A673 (cell line): ENCODE measurements at places on chromosomes 1 and 21.
A peak's percentile ranks its signal among the peaks of the same experiment; 100 is the strongest.

GRCh38 chr1:30991862-30992606, 73.5 kb downstream of the PUM1 start:
- no peak for DNase-seq

DNA sequence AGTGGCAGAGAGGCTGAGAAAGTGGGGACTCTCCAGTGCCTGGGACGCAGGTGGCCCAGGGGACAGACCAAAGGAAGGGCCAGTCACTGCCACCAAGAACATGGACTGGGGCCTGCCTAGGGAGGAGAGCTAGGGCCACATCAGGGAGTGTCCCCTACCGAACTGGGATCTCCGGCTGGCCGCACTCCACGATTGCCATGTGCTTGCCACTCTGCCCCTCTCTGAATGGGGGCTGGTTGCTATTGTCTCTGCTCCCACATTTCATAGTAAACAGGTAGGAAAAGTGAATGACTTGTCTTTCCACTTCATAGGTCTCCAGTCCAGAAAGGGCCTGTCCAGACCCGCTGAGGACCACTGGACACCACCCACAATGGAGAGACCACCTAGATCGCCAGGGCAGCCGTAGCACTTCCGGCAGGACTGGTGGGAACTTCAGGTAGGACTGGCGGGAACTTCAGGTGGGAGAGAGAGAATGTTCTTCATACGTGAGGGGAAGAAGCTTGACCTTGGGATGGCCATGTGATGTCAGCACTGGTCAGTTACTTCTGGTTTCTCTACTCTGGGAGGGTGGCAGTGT, 55.2 kb upstream of the PDE9A start:
- DNase-seq, result no peak

GRCh38 chr21:32597205-32597604, 11.9 kb upstream of the TCP10L start:
- DNase-seq, result peak; percentile 8

DNA sequence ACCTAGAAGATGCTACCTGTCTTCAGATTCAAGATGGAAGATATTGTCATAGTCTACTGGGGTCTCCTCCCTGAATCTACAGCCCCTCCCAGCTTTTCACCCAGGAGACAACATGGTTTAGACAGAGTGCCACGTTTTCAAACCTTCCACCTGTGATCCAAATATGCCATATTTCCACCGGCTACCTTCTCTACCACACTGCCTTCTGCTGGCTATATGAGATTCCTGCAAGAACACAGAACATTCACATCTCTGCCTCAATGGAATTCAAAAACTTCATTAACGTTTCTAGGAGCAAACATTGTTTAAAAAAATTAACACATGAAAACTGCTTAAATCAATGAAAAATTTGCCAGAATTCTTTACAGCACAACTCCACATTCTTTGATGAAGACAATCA, 12.9 kb upstream of the LELP1 start:
- DNase-seq, result no peak

DNA sequence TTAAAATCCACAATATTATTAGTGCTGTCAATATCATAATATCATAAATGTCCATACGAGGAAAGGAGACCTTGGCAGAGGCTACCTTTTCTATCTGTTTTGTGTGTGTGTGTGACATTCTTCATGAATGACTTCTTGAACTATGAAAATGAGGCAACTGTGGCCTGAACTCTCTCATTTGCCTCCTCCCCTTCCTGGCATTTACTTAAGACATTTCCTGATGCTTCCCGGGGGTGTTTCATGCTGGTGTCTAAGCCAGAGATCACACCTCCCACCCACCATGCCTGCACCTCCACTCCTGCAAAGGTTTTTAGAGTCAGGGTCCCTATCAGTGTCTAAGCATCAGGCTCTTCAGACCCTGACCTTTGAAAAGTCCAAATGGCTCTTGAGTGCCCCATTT, 420.9 kb downstream of the KIF26B start:
- no peak for DNase-seq

- DNase-seq, result no peak
Observed at GRCh38 chr21:34260277-34261008, 103.4 kb upstream of the KCNE2 start.

- no peak for DNase-seq
Observed at GRCh38 chr1:10986525-10986890, 25.9 kb upstream of the TARDBP start.

- DNase-seq, result no peak
Observed at GRCh38 chr1:58883888-58884482, 100.1 kb upstream of the JUN start.

DNA sequence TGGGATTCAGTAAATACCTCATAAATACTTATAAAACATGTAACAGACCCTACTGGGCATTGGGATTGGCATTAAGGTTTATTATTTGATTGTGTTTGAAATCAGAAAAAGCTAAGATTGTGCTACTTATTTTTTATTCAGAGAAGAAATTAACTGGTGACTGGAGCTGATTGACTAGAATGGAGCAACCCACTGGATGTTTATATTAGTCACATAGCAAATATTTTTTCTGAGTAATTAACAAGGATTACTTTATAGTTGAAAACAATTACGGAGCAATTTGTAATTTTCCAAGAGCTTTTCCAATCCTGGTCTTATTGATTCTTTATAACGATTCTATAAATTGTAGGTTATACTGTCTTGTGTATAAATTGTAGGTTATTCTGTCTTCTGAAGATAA, 208.7 kb downstream of the HLX start:
- no peak for DNase-seq

DNA sequence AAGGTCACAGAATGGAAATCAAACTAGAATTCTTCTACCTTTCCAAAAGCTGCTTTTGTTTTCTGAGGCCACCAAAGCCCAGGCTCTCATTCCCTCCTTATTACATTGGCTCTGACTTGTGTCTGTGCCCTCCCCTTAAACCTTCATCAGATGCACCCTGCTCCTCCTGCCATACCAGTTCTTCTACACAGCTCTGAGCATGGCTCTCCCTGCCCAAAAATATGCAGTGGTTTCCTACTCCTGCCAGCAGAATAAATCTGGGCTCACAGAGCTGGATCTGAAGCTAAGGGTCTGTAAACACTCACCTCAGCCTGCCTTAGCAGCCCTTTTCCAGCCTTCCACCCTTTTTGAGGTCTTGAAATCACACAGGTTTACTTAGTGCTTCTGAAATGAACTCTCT, 55.0 kb downstream of the TTC3 start:
- DNase-seq, result no peak

DNA sequence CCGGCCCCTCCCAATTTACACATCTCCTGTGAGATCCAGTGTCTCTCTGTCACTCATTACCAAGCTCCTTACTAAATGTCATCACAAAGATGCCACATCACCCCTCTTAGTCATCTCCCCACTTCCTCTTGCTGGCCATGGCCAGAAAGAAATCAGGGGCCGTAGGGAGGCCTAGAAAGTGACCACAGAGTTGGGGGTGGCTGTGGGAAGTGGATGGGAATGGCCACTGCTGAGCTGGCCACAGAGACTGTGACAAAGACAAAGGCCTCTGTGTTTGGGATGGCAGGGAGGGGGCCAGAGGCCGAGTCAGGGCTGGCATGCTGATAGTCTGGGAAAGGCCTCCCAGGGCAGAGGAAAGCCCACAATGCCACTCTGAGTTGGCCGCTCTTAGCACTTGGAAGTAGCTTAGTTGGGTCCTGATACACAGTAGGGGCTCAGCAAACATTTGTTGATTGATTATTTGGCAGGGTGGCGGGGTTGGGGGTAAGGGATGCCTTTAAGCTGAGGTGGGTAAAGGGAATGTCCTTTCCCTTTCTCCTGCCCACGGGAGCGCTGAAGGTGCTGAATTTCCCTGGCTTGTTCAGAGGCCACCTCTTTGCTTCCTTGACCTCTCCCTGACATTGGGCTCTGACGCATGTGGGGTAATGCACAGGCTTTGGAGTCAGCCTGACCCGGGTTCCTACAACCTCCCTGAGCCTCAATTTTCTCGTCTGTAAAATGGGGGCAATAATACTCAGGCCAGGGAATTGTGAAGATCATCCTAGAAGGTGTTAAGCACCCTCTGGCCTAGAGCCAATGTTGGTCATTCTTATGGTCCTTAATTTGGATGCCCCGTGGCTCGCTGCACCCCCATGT, 13.2 kb downstream of the NAV1 start:
- DNase-seq, result no peak

- DNase-seq, result peak; percentile 47
Observed at GRCh38 chr1:47918257-47918867, 78.8 kb downstream of the TRABD2B start.

- no peak for DNase-seq
Observed at GRCh38 chr1:160451119-160451858, 50.9 kb downstream of the VANGL2 start.

GRCh38 chr1:147238053-147238902, 4.2 kb upstream of the CHD1L start:
- DNase-seq, result no peak

DNA sequence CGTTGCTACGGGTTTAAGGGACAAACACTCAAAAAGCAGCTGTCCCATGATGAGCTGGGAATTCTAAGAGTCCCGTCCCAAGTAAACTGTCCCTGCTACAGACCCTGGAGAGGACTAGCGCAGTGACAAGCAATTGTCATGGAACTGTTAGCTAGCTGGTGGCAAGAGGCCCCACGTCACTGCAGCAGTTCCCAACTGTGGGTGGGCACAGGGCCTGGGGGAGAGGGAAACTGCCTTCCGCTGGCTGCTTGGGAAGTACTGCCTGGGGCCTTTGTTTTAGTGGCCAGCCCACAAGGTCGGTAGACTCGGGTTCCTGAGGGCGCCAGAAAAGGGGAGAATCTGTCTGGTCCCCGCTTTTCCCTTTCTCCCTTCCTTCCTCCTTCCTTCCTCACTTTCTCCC, 97.4 kb downstream of the LACTBL1 start:
- no peak for DNase-seq

DNA sequence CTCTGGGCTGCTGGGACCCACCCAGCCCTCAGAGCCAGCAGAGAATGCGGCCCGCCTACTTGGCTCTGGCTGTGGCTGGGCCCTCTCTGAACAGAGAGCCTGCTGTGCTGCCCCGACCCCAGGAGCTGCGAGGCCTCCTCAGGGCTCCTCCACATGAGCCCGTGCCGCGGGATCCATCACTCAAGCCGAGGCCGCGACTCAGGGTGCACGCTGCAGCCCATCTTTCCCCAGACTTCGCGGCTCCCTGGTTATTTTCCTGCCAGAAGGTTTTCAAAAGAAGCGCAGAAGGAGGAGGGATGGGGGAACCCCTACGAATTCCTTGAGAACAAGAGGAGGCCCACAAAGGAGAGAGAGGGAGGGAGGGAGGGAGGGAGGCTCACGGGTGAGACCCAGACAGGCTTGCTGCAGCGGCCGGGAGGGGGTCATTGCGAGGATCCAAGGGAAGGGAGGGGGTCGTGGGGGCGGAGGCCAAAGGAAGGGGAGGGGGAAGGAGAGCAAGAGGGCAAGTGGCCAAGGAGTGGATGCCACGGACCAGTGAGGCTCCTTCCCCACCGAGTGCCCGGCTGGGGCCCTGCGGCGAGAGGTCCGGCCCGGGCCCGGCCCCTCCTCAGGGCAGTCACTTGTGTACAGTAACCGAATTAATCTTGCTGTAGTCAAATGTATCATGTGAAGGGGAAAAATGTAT, 146.8 kb downstream of the CASZ1 start:
- DNase-seq, result no peak

DNA sequence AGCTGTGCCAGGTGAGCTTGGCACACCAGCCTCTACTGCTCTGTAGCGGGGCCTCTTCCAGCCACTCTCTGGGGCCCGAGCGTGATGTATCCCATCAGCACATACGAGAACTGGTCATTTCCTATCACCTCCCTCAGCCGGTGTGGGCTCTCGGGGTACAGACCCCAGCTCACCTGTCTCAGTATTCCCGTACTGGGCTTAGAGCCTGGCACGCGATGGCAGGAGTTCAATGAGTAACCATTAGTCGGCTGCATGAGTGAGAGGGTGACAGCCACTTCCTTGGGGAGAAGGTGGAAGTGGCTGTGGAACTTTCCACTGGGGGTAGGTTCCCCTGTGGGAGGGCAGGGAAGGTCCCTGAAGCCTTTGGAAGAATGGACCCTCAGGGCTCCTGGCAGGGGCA, 46.1 kb downstream of the ECE1 start:
- DNase-seq, result no peak

GRCh38 chr1:11585389-11585788, 68.8 kb downstream of the FBXO2 start:
- DNase-seq, result no peak

DNA sequence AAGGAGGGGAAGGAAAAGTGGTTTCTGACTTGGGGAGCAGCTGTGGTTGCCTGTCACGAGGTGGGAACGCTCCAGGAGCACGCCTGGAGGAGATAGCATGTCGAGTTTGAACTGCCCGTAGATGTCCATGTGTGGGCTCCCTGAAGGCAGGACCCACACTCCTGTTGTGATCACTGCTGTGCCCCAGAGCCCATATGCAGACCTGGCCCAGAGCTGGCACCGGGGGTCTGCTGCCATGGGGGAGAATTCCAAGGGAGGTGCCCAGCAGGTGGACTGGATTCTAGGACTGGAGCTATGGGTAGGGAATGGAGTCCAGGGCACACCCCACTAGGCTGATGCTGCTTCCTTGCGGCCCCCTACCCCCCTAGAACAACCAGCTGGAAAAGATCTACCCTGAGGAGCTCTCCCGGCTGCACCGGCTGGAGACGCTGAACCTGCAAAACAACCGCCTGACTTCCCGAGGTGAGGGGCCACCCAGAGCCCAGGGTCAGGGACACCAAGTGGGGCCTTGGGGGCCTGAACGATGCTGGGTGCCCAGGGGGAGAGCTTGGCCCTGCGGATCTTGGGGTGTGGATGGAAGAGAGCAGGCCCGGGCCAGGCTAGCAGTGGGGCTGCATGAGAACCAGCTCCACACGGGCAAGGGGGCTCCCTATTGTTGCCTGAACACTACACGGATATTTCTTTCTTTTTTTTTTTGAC, 9.3 kb downstream of the PODN start:
- no peak for DNase-seq

DNA sequence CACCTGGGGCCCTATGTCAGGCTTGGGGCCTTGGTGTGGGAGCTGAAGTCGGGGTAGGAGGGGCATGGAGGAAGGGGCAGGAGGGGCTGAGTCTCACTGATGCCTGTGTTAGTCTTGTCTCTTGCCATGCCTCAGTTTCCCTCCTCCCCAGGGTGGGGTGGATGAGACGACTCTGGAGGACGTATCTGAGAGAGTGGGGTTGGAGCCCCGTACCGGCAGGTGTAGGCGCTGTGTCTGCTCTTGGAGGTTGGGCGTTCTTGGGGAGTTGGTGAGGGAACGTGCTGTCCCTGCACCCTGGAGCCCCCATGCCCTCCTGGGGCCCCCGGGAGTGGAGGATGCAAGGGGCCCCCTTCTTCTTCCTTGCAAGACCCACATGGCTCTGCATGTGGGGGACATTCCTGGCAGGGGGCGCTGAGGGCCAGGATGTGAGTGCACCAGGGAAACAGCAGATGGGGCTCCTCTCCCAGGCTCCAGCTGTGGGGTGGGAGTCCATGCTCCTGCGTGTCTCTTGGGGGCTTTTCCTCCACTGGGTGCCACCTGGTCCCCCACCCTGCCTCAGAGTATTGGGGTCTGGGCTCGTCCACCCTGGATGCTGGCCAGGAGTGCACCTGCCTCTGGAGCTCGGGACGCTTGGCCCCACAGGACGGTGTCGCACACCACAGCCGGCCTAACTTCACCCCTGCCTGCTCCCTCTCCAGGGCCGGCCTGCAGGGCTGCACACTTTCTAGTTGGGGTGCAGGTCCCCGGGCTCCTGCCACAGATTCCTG, 1.4 kb upstream of the TNFRSF14 start:
- peak; percentile 55 for DNase-seq
